Activated CD4-positive, CD25-positive, alpha-beta regulatory T cell (primary cell): ENCODE measurements at places on chromosomes 2 and 18.

DNA sequence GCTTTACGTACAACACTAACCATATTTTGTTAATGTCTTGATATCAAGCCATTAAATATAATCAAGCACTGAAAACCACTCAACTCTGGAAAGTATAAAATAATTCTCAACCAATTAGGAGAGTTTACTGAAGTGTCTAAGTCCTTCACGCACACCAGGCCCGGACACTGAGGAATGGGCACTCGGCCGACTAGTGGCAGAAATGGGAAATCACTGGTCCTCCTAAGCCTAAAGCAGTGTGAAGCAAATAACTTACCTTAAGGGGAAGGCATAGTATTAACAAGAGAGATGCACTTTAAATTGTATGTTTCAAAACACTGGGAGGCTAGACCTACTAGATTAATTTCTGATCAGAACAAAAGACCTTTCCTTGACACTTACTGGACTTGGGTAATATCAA lies 45.7 kb downstream of the FAM210A start:
- DNase-seq: no peak

GRCh38 chr2:39094717-39095363 lies 26.0 kb downstream of the SOS1 start:
- DNase-seq: no peak

GRCh38 chr2:207274530-207275189 lies 108.9 kb upstream of the KLF7 start:
- DNase-seq: no peak

GRCh38 chr18:46220116-46220515 lies 115.9 kb downstream of the HAUS1 start:
- no peak for DNase-seq
